ENCODE measurements at places on chromosomes 12 and 14.

DNA sequence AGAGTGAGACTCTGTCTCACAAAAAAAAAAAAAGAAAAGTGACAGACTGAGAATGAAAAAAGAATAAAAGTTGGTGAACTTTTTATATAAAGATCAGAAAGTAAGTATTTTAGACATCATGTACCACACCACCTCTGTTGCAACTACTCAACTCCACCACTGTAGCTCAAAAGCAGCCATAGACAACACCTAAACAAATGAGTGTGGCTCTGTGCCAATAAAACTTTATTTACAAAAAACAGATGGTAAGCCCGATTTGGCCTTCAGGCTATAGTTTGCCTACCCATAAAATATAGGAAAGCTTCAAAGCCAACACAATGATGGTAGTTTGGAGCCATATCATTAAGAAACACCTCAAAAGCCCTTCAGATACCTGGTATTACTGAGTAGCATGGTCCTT is 154.5 kb upstream of the FOXN3 start:
- no peak for DNase-seq

DNA sequence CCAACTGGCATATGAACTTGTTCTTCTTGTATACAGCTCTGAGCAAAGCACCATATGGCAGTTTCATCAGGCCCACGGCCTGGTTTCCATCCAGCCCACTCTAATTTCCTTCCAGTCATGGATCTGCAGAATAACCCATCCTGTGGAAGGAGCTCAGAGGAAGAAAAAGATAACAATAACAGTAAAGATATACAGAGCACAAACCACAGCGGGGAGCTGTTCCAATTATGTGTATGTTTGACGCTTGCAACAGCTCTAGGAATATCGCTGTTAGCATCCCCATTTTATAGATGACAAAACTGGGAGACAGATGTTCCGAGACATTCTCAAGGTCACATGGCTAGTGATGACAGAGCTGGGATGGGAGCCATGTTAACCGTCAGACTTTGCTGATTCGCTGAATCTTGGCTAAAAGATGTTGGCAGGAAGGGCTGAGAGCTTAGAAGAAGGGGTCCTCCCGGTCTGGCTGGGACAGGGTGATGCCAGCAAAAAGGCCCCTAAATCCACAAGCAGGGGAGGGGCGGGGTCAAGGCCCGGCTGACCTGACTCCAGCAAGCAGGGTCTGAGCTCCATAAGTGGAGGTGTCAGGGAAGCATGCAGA is 34.4 kb upstream of the CIPC start:
- DNase-seq = no peak

DNA sequence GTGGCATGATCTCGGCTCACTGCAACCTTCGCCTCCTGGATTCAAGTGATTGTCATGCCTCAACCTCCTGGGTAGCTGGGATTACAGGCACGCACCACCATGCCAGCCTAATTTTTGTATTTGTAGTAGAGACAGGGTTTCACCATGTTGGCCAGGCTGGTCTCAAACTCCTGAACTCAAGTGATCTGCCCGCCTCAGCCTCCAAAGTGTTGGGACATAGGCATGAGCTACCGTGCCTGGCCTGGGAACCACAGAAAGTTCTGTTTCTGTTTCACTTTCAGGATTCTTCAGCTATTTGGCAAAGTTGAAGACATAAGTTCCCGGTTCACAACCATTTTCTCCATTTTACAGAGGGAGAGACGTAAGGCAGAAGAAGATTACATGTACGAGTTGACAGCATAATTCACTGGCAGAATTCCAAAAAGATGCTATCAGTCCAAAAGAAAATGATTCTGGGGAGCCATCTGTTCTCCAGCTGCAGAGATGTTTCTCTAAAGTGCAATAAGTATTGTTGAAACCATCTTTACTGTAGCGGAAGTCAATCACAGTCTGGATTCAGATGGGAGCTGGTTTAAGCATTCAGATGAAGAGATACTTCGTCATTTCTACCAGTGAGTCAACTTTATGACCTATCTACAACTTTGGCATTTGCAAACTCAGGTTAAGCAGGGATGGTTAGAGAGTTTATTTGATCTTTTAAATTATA is 8.1 kb upstream of the RNF34 start:
- DNase-seq = no peak

DNA sequence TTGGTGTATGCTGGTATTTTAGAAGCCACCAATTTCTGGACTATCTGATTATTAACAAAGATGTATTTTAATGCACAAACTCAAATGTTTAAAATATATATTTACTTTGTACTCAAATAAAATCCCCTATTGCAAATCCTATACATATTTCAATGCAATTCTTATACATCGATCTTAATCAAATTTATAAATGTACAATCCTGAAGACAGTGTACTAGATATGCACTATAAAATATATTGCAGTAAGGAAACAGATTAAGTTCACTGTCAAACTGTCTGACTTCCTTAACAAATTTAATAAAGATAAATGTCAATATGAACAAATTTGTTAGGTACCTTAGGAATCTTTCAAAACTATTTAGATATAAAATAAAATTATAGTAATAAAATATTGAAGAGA is 43.9 kb downstream of the FOXA1 start:
- no peak for DNase-seq

- DNase-seq = no peak
Measured at GRCh38 chr12:121513464-121514183, 67.2 kb downstream of the KDM2B start.

DNA sequence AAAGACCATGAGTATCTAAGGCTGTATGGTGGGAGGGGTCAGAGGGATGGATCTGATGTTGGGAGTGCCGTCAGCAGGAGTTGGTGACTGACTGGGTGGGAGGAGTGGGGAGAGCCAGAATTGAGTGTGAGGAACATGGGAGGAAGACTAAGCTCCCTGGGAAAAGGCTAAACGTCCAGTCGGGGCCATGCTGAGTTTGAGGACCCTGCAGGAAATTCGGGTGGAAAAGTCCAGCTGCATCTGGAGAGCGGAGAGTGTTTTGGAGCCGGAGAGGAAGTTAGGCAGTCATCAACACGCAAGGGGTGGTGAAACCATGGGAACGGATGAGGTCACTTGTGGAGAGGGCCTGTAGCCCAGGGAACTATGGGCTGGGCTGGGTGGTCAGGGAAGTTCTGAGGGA is 60.9 kb downstream of the ELK3 start:
- no peak for DNase-seq

DNA sequence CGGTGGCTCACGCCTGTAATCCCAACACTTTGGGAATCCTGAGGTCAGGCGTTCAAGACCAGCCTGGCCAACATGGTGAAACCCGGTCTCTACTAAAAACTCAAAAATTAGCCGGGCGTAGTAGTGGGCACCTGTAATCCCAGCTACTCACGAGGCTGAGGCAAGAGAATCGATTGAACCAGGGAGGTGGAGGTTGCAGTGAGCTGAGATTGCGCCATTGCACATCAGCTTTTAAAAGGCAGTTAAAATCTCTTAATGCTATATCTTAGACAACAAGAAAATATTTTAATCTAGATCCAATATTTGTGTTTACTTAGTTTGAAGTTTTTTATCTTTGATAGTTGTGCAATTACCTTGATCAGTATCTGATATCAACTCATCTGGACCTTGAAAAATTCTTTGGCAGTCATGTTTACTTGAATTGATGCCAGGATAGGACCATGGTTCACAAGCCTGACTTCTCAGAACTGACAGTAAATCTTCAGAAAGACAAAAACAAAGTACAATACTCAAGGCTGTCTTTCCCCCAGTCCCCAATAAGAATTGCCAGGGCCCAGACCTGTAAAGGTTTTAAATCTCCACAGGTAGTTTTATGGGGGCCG is 135.0 kb upstream of the AEBP2 start:
- no peak for DNase-seq

GRCh38 chr14:100340423-100340813 is 17.3 kb downstream of the SLC25A47 start:
- DNase-seq = no peak

GRCh38 chr12:69468237-69469026 is 1.8 kb upstream of the FRS2 start:
- DNase-seq = peak; percentile 23

GRCh38 chr12:57444744-57445143 is 10.2 kb downstream of the INHBC start:
- no peak for DNase-seq

DNA sequence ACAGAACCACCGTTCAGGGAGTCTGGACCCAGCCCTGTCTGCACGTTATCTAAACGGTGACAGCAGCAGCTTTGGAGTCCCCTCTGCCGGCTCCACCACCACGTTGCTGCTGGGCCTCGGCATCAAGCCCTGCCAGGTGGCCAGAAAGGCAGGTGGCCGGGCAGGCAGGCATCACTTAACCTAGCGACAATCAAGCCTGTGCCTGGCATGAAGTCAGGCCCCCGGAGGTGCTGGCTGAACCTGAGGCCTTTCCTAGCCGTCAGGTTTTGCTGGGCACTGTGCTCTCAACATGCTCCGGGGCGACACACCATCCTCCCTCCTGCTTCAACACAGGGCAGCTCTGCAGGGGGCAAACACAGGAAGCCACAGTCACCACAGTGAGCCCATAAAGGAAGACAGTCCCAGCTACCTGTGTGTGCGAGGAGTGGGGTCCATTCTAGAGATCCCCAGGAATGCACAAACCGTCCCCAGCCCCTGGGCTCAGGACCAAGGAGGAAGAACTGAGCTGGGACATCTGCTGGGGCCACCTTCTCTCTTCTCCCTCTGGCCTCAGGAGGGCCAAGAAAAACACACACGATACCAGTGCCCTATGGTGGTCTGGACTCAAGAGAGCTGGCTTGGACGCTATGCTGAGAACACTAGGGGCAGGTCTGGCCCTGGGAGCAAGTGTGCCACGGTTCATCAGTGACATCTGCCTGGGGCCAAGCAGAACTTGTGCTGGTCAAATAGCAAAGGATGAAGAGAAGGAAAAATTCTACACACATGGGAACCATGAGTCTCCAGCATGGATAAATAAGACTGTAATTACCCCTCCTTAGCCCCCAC is 44.7 kb downstream of the CCDC88C start:
- no peak for DNase-seq

DNA sequence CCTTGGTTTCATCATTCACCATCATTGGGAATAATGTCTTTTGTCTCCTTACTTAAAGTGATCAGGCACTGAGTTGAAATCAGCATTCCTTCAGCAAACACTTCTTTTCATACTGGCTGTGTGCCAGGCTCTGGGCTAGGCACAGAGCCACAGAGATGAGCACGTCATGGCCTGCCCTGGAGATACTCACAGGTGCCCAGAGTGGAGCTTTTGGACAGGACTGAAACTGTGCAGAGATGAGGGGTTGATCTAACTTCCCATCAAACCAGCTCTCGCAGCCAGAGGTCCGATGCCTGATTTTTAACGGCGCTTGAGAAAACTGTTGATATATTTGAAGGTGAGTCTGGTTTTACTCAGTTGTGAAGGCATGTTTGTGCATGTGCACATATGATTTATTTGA is 43.1 kb downstream of the CACNA1C start:
- DNase-seq = no peak

DNA sequence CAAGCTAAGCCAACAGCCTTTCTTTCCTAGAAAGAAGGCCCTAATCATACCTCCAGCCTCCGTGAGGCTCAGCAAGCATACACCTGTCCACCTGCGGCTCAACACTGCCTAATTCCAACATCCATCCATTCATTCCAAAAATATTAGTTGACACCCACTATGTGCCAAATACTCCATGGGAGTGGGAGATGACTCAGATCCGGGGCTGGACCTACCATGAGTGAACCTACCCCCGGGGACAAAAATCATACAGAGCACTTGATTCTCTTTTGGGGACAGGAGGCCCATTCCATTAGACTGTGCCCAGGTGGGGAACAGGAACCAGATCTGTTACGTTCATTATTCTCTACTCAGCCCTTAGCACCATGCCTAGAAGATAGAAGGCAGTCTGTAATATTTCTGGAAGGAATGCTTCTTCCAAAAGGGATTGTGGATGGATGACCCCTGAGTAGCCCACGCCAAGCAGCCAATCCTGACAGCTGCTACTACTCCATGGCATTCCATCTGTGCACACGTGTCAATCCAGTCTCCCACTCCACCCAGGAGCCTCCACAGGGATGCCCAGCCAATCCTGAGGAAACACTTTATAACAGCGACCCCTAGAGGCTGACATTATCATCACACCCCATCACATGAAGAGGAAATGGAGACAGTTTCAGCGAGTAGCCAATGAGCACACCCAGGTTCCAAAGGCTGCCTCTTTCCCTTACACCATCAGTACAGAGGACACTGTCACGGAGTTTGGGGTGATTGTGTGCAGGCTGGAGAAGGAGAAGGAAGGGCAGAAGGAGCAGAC is 170.7 kb downstream of the ESRRB start:
- no peak for DNase-seq

- no peak for DNase-seq
Measured at GRCh38 chr14:36820111-36820709, 158.6 kb downstream of the PAX9 start.

Data from NT2/D1 (cell line).